Activated CD8-positive, alpha-beta T cell treated with anti-CD3 and anti-CD28 coated beads, Interleukin-2, amount 10 ng/mL, durations not matched to agents 7 days and 5 days (primary cell): ENCODE measurements at places on chromosomes 3 and 15.

GRCh38 chr15:60172143-60172542 lies 168.0 kb downstream of the FOXB1 start:
- no peaks in the 10 kb centered on the region for H3K4me1 ChIP-seq
- H3K27ac ChIP-seq: no peak overlapping the region
- H3K36me3 ChIP-seq: no peaks in the 10 kb centered on the region
- DNase-seq: no peak

DNA sequence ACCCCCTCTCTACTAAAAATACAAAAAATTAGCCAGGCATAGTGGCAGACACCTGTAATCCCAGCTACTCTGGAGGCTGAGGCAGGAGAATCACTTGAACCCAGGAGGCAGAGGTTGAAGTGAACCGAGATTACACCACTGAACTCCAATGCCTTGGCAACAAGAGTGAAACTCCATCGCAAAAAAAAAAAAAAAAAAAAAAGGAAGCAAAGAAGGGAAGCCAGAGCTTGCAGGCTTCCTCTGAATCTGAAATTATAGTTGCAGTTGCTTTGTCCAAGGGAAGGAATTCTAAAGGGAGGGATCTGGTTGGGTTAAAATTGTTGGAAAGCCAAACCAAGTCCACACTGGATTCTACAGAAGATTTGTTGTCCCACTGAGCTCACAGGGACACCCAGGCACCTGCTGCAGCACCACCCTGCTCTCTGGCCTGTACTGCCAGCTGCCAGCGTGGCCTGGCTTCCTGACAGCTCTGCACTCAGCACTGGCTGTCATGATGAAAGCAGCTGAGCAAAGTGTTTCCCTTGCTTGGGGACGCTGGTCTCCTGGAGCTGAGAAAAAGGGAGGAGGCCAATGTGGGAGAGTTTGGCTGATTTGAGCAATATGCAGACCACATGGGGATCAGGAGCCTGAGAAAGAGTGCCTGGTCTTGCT lies 88.8 kb upstream of the HES1 start:
- no peak overlapping the region for H3K27ac ChIP-seq
- no peak for DNase-seq
- H3K27me3 ChIP-seq: peaks cover 7% of the 10 kb centered on the region
- no peaks in the 10 kb centered on the region for H3K4me1 ChIP-seq
- no peaks in the 10 kb centered on the region for H3K36me3 ChIP-seq

- H3K27me3 ChIP-seq: peaks cover 2% of the 10 kb centered on the region
- H3K4me1 ChIP-seq: no peaks in the 10 kb centered on the region
- no peak overlapping the region for H3K27ac ChIP-seq
- no peaks in the 10 kb centered on the region for H3K36me3 ChIP-seq
Measured at GRCh38 chr3:126373146-126373613, 16.0 kb upstream of the KLF15 start.

- no peaks in the 10 kb centered on the region for H3K36me3 ChIP-seq
- DNase-seq: no peak
- peaks cover 5% of the 10 kb centered on the region for H3K4me1 ChIP-seq
- H3K27ac ChIP-seq: no peak overlapping the region
- no peaks in the 10 kb centered on the region for H3K27me3 ChIP-seq
Measured at GRCh38 chr3:42066516-42067181, 24.5 kb upstream of the TRAK1 start.

GRCh38 chr3:127853681-127854080 lies 31.4 kb upstream of the MGLL start:
- H3K27ac ChIP-seq: no peak overlapping the region
- H3K36me3 ChIP-seq: no peaks in the 10 kb centered on the region
- DNase-seq: no peak
- H3K4me3 ChIP-seq: no peak overlapping the region
- peaks cover 12% of the 10 kb centered on the region for H3K27me3 ChIP-seq

- peaks cover 5% of the 10 kb centered on the region for H3K27me3 ChIP-seq
- no peaks in the 10 kb centered on the region for H3K4me1 ChIP-seq
- no peak overlapping the region for H3K4me3 ChIP-seq
- H3K27ac ChIP-seq: no peak overlapping the region
- no peak for DNase-seq
Measured at GRCh38 chr3:184757022-184757651, 45.3 kb upstream of the MAGEF1 start.

DNA sequence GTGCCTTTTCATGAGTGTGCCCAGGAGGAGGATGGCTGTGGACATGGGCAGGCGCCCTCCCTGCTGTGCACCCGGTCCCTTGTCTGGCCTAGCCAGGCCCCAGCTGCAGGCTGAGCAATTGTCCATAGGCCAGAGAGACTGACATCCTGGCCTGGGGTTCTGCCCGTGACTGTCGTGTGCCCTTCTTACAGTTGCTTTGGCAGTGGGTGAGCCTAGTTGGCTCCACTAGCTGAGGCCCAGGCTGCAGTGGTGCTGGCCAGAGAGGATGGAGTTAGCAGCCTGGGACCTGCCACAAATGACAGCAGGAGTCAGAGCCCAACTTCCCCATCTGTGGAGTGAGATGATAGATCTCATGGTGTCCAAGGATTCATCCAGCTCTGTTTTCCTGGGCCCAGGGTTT lies 9.0 kb upstream of the CHRNB4 start:
- no peak overlapping the region for H3K4me3 ChIP-seq
- H3K27me3 ChIP-seq: peaks cover 5% of the 10 kb centered on the region
- H3K36me3 ChIP-seq: no peaks in the 10 kb centered on the region
- H3K27ac ChIP-seq: no peak overlapping the region
- no peak for DNase-seq

DNA sequence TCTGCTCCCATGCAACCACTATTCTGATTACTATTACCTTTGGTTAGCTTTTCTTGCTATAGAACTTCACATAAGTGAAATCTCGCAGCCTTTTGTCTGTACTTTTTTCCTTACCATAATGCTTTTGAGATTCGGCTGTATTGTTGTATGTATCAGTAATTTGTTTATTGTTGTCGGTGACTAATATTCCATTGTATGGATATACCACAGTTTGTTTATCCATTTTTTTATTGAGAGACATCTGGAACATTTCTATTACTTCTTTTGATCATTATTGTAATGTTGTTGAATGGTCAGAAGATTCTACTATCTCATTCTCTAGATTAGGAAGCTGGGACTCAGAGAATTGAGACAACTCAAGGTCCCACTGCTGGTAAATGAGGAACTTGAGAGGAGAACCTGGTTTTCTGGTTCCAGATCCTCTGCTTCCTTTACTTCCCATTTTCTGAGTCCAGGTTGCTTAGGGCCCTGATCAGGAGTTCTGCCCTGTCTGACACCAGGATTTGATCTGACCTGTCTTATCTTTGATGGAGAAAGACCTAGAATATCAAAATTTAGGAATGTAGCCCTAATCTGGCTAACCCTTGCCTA lies 18.2 kb upstream of the SPTSSB start:
- DNase-seq: no peak
- H3K4me3 ChIP-seq: no peak overlapping the region
- peaks cover 13% of the 10 kb centered on the region for H3K4me1 ChIP-seq
- H3K27ac ChIP-seq: no peak overlapping the region
